Small intestine (tissue), 16 donors: ENCODE measurements at places on chromosomes 3 and 15.

- DNase-seq = peak; percentile 84
These were observed 60.7 kb upstream of the CMTM8 start for GRCh38 chr3:32177702-32178198.

DNA sequence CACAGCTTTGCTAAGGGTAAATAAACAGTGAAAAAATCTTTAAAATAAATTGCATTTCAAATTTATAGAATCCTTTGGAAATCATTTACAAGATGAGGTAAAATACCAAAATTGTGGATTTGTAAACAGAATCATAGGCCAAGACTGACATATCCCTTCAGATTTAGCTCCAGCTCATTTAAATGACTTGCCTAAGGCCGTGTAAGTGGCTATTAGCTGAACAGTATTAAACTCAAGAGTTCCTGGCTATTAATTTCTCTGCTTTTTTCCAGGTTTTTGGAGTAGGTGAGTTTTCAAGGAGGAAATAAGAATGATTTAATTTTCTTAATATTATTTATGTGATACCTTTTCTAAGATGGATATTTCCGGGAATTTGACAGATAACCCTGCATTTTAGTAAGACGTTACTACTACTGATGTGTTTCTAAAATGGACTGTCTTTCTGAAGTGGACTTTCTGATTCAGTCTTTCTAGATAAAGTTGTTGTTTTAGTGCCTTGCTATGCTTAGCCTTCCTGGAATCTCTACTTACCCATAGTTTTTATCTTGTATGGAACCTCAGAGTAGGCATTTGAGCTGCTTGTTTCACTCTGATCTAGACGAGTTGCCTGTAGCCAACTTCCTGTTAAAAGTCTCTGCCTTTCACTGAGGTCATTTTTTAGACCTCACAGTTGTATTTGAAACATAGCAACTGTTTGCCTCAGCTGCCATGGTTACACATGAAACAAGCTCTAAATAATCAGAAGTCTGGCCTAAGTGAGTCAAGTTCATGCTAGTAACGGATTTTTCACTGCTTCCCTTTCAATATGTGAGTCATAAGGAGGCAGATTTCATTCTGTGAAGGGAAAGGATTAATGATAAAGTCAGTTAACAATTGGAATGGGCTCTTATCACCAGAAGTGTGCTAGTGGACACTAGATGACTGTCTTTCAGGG lies 127.0 kb downstream of the KLHL25 start:
- peak; percentile 93 for DNase-seq

DNA sequence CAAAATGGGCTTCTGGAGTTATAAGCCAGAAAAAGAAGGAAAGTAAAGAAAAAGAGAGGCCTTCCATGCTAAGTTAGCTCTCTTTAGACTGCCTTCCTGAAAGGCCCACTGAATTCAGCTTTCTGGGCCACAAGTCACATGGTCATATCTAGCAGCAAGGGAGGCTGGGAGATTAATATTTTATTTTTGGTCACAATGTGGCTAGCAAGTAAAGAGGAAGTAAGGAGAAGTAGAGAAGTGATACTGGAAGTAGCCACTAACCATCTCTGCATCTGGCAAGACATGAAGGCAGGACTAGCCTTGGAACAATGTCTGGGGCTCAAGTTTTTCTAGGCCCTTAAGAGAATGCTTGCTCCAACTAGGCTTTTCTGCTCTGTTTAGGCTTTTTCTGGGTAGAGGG lies 81.8 kb upstream of the UBE2E1 start:
- DNase-seq = no peak

DNA sequence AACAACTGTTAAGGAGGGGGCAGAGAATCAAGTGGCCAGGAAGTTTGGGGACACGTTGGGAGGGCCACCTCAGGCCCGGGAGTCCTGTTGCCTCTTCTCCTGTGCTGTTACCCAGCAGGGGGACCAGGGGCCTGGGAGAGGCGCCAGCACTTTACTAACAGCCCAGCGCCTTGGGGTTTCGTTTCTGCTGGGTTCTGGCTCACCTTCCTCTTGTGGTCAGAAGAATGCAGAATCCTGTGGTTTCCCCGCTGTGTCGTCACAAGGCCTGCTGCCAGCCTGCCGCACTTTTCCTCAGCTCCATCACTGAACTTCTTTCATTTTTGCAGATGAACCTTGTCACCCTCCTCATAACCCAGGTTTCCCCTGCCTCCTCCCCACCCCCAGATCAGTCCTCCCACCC lies 67.7 kb downstream of the SLC30A4 start:
- peak; percentile 25 for DNase-seq

- DNase-seq = peak; percentile 76
These were observed 16.1 kb upstream of the SEMA4B start for GRCh38 chr15:90184786-90185704.

GRCh38 chr3:22582266-22582665 lies 620.9 kb upstream of the UBE2E2 start:
- DNase-seq = no peak

GRCh38 chr3:8574040-8574669 lies 70.4 kb downstream of the SSUH2 start:
- no peak for DNase-seq
